Gastrocnemius medialis (tissue), 4 donors: ENCODE measurements at places on chromosomes 1 and 21. TPM values are rescaled to one million over a fixed set of nuclear protein-coding genes. Genes with fewer than 3 reads are reported as not detected.

The FLG2 gene
- total RNA-seq = not detected

DNA sequence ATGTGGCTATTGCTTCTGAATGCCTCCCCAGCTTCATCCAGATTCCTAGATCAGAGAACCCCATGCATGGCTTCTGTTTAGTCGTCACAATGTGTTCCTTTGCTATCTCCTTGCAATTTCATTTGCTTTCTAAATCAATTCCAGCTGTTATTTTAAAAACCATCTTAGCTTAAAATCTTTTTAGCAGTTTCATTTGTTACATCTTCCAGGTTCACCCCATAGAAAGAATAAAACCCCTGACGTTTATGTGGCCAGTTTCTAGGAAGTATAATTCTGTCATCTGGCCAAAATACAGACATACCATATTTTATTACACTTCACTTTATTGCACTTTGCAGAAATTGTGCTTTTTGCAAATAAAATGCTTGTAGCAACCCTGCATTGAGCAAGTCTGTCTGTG is 278.4 kb downstream of the PTPRC start:
- H3K4me3 ChIP-seq = no peak overlapping the region
- no peaks in the 10 kb centered on the region for H3K36me3 ChIP-seq
- H3K27me3 ChIP-seq = no peaks in the 10 kb centered on the region
- H3K4me1 ChIP-seq = no peaks in the 10 kb centered on the region

GRCh38 chr1:63906047-63906704 is 132.4 kb downstream of the ROR1 start:
- peaks cover 17% of the 10 kb centered on the region for H3K4me1 ChIP-seq
- H3K36me3 ChIP-seq = no peaks in the 10 kb centered on the region
- DNase-seq = no peak
- no peaks in the 10 kb centered on the region for H3K27me3 ChIP-seq
- H3K4me3 ChIP-seq = no peak overlapping the region

DNA sequence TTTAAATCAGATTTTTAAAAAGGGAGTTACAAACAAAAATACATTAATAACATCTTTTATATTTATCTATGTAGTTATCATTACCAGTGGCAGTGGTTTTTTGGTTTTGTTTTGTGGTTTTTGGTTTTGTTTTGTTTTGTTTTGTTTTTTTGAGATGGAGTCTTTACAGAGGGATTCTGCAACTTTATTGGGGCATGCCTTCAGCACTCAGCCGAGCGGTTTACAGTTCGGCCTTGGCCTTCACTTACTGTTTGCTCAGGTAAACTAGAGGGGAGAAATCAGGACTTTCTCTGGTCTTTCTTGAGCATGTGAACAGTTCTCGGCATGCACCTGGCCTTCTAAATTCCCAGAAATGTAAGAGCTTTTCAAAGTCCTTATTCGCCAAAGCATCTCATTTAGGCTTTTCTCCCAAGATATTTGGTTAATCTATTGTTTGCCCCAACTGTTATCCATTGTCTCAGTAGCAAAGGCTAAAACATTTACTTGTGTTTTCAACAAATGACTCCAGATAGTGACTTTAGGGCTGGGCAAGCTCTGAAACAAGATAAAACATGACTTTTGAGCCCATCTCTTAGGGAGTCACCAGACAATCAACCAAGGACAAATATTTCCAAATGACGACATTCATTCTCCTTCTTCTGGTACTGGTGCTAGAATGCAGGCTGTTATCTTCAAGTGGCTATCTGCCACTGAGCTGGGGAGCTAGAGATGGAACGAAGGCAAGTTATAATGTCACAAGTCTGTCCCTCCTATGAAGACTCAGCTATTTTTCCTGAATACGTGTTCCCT is 48.4 kb upstream of the ADORA3 start:
- no peaks in the 10 kb centered on the region for H3K36me3 ChIP-seq
- no peaks in the 10 kb centered on the region for H3K4me1 ChIP-seq
- no peak overlapping the region for H3K4me3 ChIP-seq
- no peak overlapping the region for H3K27ac ChIP-seq

The SPRR1B gene
- total RNA-seq = not detected

DNA sequence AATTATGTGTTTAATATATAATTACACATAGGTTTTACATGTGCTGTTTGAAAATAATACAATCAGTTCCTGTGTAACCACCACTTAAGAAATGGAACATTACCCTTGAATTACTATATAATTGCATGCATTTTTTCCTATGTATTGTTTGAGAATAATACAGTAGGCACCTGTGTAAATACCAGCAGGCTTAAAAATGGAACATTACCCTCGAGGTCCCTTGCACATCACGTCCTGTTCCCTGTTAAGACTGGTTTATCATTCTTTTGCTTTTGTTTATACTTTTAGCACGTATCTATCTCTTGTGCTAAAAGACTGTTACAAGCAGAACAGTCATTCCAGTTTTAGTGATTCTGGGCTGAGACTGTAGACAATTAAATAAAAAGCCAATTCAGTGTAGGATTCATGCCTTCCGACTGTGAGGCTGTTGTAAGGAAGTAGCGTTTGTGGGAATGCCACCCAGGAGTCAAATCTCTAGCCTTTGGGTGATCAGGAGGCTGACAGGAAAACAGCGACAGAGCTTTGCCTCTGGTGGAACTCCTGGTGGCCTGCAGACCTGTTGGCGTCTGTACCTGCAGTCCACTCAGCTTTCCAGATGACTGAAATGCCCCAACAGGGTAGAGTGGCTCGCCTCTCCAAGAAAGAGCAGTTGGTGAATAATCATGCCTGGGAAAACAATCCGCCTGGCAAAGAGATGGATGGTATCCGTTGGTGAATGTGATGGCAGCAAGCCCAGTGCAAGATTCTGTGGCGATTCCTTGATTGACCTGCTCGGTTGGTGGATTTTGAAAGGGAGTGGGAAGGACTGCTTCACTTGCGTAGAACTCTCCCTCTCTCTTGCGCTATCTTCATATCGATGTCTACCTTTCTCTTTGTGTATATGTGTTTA is 58.0 kb downstream of the DISC1 start:
- H3K27me3 ChIP-seq = no peaks in the 10 kb centered on the region
- no peak overlapping the region for H3K4me3 ChIP-seq
- H3K27ac ChIP-seq = no peak overlapping the region
- peaks cover 10% of the 10 kb centered on the region for H3K4me1 ChIP-seq
- no peaks in the 10 kb centered on the region for H3K36me3 ChIP-seq
- peak; percentile 58 for DNase-seq
